T1000 (cell line): ENCODE measurements at places on chromosomes 3 and 15.

DNA sequence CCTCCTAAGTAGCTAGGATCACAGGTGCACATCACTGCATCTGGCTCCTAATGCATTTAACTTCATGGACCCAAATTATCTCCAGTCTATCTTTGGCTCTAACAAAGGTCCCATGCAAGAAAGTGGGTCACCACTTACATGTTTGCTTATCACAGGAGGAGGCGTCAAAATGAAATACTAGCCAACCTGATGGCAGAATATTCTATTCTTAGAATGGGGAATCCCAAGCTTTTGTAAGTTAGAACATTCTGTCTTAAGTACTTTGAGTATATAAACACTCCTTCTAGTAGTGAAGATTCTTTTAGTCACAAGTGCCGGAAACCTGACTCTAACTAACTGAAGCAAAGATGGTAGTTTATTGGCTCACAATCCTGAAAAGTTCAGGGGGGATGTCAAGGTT is 72.0 kb upstream of the ADAMTS9 start:
- DNase-seq, result no peak

- peak; percentile 21 for DNase-seq
Measured at GRCh38 chr3:17195192-17195611, 310.4 kb downstream of the PLCL2 start.

DNA sequence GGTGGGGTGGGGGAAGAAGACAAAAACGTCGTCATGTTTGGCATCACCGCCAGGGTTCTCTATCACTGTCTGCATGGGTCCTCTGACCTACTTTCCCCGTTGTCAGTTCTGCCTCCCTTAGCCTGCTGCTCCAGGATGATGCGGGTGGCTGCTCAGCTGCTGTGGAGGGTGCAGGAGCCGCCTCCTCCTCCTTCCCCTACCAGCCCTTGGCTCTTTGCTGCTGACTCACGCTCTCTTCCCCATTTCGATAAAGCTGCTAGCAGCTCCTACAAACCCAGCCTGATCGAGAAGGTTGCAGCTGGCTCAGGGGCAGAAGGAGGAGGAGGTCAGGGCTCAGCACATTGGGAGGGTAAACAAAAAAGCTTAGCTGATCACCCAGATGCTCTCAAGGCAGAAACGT is 49.5 kb upstream of the SEC13 start:
- DNase-seq, result peak; percentile 55

DNA sequence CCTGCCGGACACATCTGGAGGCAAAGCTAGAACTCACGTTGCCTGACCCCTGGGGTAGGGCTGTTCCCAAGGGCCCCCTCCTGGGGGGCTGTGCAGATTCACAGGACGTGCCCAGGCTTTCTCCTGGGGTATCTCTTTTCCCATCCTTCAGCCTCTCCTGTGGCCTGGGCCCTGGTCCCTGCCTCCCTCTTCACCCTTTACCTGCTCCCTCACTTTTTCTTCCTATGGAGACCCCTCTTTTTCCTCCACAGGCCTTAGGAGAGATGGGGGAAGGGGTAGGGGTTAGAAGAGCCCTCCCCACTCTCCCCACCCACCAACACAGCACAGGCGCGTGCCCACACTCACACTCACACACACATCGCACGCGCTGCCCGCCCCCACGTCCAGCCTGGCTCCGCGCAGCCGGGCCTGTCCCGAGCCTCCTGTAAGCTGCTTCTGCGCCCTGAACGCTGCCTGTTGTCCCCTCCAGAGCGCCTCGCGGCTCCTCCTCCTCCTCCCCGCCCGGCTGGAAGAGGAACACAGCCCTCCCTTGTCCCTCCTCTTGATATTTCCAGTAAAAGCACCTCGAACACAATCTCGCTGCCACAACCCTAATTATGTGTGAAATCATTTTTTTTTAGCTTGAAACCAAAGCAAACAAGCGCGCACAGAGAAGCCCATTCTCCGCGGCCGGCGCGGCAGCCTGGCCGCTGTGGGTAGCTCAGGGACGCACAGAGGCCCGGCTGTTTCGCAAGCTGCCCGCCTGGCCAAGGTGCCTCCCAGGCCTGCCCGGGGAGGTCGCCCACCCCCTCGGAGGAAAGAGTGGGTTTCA is 33.9 kb upstream of the ACAN start:
- DNase-seq, result no peak

GRCh38 chr15:31774045-31774444 is 256.3 kb upstream of the CHRNA7 start:
- DNase-seq, result no peak

DNA sequence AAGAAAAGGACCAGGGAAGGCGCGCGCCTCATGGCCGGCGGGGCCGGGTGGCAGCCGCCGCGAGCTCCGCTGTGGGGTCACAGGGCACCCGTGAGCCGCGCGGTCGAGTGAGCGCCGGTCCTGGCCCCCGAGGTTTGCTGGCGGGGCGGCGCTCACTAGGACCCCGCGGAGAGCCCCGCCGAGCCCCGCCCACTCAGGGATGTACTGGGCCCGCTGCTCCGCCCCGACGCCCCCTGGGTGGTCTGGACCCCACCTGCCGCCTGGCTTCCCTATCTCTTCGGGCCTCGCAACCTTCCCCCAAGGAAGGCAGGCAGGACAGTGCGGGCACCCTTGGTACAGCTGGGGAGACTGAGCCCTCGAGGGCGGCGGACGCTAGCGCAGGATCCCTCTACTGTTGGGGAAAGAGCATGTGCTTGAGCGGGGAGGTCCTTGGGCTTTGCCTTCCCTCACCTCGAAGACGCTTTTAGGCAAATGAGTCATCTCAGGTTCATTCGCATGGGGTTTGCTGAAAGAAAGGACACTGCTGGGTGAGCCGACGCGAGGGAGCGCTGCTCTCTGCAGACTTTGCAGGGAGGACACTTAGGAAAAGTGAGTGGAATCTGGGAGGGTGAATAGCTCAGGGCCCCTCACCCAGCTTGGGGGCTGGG is at the start of gene CHRNB4:
Gene CHRNB4, minus strand, starts transcription at position 109 of the 647 bp plus-strand sequence. Its CDS starts 77 bp downstream, at position 32.
- no peak for DNase-seq

DNA sequence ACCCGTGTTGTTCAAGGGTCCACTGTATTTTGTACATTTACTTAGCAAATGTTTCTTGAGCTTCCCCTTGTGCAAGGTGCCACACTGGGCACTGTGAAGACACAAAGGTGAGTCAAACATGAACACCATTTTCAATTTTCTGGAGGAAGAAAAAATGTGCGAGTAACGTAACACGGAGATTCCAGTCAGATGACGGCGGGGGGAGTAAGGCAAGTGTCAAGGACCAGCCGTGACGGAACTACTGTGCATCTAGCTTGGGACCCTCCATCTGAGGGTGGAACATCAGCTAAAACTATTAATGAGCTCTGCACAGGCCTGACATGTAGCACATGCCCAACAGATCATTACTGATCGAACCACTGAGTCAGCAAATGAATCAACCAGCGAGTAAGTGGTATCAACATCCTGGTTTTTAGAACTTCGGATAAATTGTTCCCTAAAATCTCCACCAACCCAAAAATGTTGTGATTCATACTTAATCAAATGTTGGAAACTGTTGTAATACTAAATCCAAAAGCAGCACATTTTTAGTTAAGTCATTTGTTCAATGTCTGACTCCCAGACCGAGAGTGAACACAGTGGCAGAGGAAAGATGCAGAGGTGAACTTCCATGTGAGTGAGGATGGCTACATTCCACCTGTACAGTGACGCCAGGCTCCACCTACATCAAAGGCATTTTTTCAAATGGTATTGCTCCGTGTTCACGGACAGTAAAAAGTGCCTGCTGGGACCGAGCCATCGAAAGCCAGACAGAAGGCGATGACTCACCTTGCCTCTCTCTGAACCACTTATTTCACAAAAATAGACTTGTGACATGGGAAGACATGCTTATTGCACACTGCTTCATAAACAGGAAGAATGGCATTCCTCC is 172.2 kb downstream of the ATP10A start:
- no peak for DNase-seq

DNA sequence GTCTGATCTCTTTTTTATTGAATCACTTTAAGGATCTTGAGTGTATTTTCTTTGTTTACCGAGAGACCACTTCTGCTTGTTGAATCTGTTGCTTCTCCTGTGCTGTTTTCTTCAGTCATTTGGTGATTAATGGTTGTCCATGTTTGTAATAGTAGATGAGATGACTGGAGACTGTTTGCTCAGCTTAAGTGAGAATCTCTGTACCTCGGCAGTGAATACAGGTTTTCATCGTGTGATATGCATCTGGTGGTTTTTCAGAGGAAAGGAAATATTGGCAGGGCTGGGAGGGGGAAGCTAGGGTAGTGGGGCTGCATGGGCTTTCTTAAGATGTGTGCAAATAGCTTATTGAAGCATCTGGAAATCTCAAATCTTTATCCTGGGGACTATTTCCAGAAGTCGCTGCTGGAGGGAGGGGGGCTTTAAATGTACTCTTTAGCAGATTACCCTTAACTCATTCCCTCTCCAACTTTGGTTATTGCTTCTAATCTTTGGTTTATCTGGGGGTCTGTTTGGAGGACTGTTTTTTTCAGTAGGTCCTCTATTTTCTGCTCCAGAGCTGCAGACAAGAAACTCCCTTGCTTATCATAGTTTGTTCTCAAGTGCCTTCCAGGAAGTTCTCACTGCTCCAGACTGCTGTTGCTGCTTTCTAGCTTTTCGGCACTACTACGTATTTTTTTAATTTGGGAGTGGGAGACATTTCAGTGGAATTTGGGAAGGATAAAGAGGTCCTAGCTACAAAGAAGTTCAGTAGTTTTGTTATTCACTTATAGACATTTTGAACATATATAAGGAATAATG is 19.4 kb downstream of the CMTM8 start:
- no peak for DNase-seq

DNA sequence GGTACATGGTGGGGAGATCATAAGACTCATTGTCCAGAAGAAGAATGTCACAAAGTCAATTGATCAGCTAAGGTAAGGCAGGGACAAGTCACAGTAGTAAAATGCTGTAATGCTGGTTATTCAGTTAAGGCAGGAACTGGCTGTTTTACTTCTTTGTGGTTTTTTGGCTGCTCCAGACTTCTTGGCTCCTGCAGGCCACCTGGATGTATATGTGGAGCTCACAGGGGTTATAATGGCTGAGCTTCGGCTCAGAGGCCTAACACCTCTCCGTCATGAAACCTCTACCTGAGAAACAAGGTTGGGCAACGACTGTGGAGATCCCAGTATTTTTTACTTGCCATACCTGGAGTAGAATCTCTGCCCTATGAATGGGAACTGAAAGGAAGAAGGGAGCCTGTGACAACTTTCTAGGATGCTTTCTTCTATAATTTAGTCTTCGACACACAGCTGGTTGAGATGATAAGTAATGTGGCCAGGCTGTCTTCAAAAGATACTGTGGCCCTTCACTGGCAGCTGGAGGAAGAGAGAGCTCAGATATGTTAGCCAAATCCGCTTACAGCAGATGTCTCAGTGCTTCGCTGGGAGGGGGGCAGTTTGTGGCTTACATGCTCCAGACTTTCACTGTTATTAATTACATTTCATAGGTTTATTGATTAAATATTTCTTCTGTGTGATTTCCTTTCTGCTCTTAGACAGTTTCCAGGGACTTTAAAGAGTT is 887.8 kb downstream of the IGSF11 start:
- no peak for DNase-seq

DNA sequence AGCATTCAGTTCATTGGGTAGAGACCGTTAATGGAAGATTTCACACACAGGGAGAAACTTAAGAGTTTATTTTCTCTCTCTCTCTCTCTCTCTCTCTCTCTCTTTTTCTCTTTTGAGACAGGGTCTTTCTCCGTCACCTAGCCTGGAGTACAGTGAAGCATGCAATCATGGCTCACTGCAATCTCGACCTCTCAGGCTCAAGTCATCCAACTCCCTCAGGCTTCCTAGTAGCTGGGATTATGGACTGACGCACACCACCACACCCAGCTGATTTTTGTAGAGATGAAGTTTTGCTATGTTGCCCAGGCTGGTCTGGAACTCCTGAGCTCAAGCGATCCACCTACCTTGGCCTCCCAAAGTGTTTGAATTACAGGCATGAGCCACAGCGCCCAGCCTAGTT is 1.6 kb downstream of the WDR72 start:
- DNase-seq, result no peak

DNA sequence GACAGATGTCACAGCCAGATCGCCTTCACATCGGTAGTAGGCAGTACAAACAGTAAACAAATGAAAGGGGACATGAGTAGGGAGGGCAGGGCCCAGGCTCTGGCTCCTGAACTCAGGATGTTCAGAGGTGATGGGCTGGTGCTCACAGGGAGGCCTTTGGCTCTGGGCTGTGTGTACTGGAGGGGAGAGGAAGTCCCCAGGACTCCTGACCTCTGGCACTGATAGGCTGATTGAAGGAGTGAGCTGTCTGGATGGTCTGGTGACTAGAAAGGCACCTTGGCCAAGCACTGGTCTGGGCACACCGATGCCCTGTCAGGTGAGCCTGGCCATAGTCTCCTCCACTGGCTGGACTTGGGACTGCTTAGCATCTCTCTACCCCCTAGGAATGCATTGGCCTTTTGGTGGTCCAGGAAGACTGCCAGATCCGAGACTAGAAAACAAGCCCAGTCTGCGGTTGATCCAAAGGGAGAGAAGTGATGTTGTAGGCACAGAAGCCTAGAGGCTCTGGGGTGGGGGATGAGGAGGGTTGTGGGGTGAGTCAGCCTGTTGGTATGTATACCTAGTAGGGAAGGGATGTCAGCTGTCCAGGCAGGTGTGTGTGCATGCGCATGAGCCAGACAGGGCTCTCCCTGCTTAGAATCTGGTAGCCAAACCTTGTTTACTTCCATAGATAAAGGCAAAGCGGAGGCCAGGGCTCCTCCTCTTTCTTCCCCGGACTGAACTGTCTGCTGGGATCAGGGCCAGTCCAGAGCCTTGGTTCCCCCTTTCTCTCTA is 1.9 kb downstream of the SPINT1 start:
- DNase-seq, result no peak

DNA sequence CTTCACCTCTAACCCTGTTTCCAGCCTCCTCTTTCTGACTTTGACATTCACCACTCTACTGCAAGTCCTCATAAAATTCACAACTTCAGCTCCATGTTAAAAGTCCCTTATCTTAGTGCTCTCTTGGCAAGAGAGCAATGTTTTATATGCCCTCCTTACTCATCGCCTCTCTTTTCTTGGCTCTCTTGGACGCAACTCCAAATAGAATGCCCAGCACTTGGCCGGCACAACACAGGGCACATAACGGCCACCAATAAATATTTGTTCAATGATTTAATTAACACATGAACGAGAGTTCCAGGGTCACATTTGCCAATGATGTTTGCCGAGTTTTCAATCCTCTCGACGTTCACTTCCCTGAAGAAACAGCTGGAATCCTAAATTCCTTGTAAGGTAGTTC is 401.4 kb downstream of the ROBO1 start:
- no peak for DNase-seq
